ENCODE measurements at places on chromosomes 2 and 18. TPM values are rescaled to one million over a fixed set of nuclear protein-coding genes. Genes with fewer than 3 reads are reported as not detected.

The FSIP2 gene
- 2.7 TPM for polyA plus RNA-seq

The HRH4 gene
- 0.07 TPM for polyA plus RNA-seq

The FSHR gene
- not detected for polyA plus RNA-seq

The CYB5A gene
- 335 TPM for polyA plus RNA-seq

The MAPK4 gene
- 9.8 TPM for polyA plus RNA-seq

The KIF5C gene
- polyA plus RNA-seq, result 4.4 TPM

The AKAIN1 gene
- polyA plus RNA-seq, result not detected

The FOXI3 gene
- polyA plus RNA-seq, result 0.18 TPM

The DNMT3A gene
- polyA plus RNA-seq, result 101 TPM

The PDE11A gene
- polyA plus RNA-seq, result 6.9 TPM

The IL36A gene
- not detected for polyA plus RNA-seq

The C2orf78 gene
- polyA plus RNA-seq, result not detected

The TMEM17 gene
- 6.3 TPM for polyA plus RNA-seq

The PLA2R1 gene
- 83.9 TPM for polyA plus RNA-seq

The NTSR2 gene
- polyA plus RNA-seq, result not detected

The ARHGAP28 gene
- 65.5 TPM for polyA plus RNA-seq

The UGT1A6 gene
- polyA plus RNA-seq, result 2.8 TPM

The AGXT gene
- polyA plus RNA-seq, result 0.23 TPM

The CXCR1 gene
- polyA plus RNA-seq, result not detected

The CPO gene
- polyA plus RNA-seq, result 2.8 TPM

The CELF4 gene
- 2.2 TPM for polyA plus RNA-seq

The NAB1 gene
- polyA plus RNA-seq, result 62.0 TPM

The C2orf80 gene
- 0.96 TPM for polyA plus RNA-seq

The ABCG8 gene
- polyA plus RNA-seq, result 1.3 TPM

The HOXD4 gene
- polyA plus RNA-seq, result 53.4 TPM

The ADAM23 gene
- 5.1 TPM for polyA plus RNA-seq

The SCYGR6 gene
- not detected for polyA plus RNA-seq

The HOXD1 gene
- 9.9 TPM for polyA plus RNA-seq

The INHA gene
- 2.9 TPM for polyA plus RNA-seq

The C1QL2 gene
- polyA plus RNA-seq, result not detected

The KCTD18 gene
- 16.2 TPM for polyA plus RNA-seq

The NFU1 gene
- 54.7 TPM for polyA plus RNA-seq

The SP3 gene
- 105 TPM for polyA plus RNA-seq

The AOX1 gene
- 2.3 TPM for polyA plus RNA-seq

The SPRED2 gene
- 35.6 TPM for polyA plus RNA-seq

The SERPINB11 gene
- not detected for polyA plus RNA-seq

The TGIF1 gene
- 92.6 TPM for polyA plus RNA-seq

The ANKMY1 gene
- polyA plus RNA-seq, result 12.6 TPM

The ITGB6 gene
- polyA plus RNA-seq, result 18.8 TPM

The ANKRD29 gene
- 1.1 TPM for polyA plus RNA-seq

The POTEC gene
- 0.11 TPM for polyA plus RNA-seq

The DARS1 gene
- 139 TPM for polyA plus RNA-seq

The MBD5 gene
- 42.4 TPM for polyA plus RNA-seq

The IL1RL2 gene
- polyA plus RNA-seq, result 1.3 TPM

The SRD5A2 gene
- 0.10 TPM for polyA plus RNA-seq

The SATB2 gene
- polyA plus RNA-seq, result 15.2 TPM

The NETO1 gene
- 0.69 TPM for polyA plus RNA-seq

The ZRANB3 gene
- polyA plus RNA-seq, result 10.9 TPM

The CTDSP1 gene
- 165 TPM for polyA plus RNA-seq

The UGT1A4 gene
- polyA plus RNA-seq, result not detected

The ZNF514 gene
- 41.9 TPM for polyA plus RNA-seq

The ASXL3 gene
- polyA plus RNA-seq, result 8.5 TPM
